HEK293T (cell line): ENCODE measurements at places on chromosomes 4 and X.

GRCh38 chrX:48831909-48832291 lies 3.5 kb downstream of the PCSK1N start:
- DNase-seq = no peak

- DNase-seq = no peak
Observed at GRCh38 chr4:155975511-155975910, 21.8 kb upstream of the CTSO start.

DNA sequence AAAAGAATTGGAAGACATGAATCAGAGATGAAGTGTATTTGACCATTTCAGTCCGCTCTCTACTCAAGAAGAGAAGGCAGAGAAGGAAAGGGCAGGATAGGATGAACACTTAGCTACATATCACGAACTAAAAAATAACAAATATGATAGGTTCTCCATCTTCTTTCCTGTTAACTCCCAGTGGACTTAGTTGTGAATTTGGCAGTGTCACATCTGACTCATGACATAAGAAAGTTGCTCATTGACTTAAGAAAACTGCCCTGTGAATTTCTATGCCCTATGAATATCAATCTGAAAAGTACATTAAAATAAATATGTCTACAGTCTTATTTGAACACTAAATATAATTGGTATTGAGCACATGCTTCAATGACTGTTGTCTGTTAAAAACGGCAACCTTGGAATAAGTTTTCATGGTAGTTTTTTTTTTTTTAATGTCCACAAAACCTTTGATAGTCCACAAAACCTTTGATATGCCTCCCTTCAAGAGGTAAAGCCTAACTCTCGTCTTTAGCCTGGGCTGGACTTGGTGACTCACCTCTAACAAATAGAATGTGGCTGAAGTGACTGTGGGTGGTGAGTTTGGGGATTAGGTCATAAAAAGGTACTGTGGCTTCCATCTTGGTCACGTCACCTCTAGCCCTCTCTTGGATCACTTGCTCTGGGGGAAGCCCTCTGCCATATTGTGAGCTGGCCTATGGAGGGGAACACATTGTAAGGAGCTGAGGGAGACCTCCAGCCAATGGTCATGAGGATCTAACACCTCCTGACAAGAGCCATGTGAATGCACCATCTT lies 184.7 kb upstream of the S100G start:
- DNase-seq = no peak

- no peak for DNase-seq
Observed at GRCh38 chr4:175054980-175055379, 136.8 kb downstream of the ADAM29 start.

DNA sequence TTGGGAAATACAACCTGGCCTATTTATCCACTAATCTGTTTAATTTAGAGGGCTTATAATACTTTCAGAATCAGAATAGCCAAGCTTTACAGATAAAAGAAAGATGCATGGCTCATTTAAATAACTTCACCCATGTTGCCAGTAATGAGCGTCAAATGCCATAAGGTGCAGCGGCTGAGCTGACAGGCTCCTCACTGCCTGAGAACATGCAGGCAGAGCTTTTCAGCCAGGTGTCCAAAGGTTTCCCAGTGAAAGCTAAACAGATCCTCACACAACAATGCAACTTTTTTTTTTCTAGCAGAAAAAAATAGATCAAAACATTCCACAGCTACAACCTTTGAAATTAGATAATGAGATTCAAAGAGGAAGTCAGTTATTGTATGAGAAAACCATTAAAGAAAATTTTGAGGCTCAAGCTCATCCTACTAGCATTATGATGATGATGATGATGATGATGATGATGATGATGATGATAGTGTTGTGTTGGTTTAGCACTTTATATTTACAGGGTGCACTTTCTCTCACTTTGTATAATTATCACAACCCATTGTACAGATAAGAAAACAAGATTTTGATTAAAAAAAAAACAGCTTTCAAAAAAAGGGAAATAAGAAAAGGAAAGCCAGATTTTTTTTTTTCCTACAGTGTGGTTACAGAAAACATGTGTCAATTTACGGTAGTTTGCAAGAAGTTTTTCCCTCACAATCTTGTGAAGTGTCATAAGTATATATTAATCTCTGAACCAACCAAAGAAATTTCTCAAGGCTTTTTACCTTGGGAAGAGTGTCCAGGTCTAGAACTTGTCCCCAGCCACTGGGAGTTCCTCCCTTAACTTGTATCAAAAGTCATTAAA lies 12.2 kb upstream of the TNIP3 start:
- DNase-seq = no peak

- no peak for DNase-seq
Observed at GRCh38 chr4:100428051-100428450, 89.8 kb downstream of the EMCN start.

- DNase-seq = no peak
Observed at GRCh38 chrX:122046815-122047214, 999.4 kb downstream of the GLUD2 start.
